Mammary epithelial cell (primary cell): ENCODE measurements at places on chromosomes 7 and 10.

GRCh38 chr7:26051021-26051420 is 101.0 kb upstream of the NFE2L3 start:
- DNase-seq = no peak

GRCh38 chr7:48154792-48155413 is 16.4 kb upstream of the ABCA13 start:
- DNase-seq = peak; percentile 38

DNA sequence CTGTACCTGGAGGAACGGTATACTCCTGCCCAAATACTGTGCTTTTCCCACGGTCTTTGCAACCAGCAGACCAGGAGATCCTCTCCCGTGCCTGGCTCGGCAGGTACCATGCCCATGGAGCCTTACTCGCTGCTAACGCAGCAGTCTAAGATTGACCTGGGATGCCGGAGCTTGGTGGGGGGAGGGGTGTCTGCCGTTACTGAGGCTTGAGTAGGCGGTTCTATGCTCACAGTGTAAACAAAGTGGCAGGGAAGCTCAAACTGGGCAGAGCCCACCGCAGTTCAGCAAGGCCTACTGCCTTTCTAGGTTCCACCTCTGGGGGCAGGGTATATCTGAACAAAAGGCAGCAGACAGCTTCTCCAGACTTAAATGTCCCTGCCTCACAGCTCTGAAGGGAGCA is 22.7 kb downstream of the VPS41 start:
- DNase-seq = no peak

DNA sequence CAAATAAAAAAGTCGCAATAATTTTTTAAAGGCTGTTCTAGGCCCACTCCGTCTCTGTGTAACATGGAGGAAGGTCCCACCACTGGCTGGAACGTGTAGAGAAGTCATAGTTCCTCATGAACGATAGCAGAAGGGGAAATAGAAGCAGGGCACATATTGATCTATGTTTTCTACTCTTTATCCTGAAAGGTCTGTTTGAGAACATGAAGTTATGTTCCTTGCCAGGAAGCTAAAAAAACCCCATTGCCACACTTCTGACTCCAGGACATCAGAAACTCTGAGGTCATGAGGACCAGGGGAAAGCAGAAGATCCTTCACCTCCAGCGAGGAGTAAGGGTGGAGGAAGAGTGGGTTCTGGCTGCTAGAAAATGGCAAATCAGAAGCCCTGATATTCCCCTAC is 10.8 kb downstream of the ANKRD22 start:
- DNase-seq = no peak

- no peak for DNase-seq
Observed at GRCh38 chr10:6296828-6297251, 94.1 kb downstream of the PFKFB3 start.

DNA sequence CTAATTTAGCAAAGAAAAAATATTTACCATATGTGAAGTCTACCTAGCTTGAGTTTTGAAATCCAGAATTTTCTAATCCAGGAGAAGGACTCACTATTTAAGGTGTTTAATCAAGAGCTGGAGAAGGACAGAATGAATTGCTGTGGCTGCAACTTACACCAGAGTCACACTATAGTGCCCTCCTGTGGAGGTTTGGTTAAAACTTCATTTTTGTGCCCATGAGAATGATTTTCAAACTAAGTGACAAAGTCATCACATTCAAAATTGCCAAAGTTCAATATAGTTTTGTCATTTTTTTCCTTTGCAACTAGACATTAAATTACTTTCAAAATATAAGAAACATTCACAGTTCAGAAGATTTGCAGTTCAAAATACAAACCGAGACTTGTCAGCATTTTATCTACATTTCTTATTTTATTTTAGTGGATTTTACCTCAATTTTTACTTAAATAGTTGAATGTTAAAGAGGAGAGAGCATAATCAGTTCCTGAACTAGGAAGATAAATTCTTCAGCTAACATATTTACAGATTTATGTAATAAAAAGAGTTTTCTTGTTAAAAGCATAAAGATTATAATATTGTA is 70.7 kb downstream of the CABCOCO1 start:
- DNase-seq = peak; percentile 19

GRCh38 chr10:17029581-17030271 is 99.9 kb downstream of the CUBN start:
- peak; percentile 65 for DNase-seq

- DNase-seq = peak; percentile 50
Observed at GRCh38 chr7:24827027-24827426, 69.8 kb upstream of the GSDME start.

DNA sequence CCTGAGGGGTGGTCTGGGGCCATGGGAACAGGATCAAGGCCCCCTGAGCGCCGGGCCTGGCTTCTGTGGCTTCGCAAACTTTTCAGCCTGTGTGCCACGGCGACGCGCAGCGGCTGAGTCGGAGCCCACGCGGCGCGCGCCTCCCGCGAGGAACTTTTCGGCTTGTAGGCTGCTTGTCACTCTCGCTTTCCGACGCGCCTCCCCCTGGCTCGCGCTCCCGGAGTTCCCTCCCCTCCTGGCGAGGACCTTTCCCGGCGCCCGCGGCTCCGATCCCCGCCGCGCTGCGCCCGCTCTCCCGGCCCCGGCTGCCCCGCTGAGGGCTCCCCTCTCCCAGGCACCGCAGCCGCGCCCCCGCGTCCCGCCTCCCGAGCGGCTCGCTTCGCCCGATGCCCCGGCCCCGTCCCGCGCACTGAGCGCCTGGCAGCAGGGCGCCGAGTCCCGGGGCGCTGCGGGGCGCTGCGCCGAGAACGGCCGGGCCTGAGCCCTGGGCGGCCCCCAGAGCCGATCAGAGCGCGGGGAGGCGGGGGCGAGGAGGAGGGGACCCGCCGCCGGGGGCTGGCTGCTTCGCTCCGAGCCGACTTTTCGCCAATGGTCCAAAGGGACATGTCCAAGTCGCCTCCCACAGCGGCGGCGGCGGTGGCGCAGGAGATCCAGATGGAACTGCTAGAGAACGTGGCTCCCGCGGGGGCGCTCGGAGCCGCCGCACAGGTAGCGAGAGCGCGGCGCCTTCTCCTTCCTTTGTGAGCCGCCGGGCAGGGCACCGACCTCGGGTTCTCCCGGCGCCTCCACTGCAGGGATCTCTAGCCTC is at the start of gene CACNB2:
CACNB2 (plus strand) TSS at position 276 of the 808 bp plus-strand sequence.
- peak; percentile 13 for DNase-seq

GRCh38 chr7:127897704-127898454 is 133.4 kb downstream of the LRRC4 start:
- peak; percentile 41 for DNase-seq

GRCh38 chr10:119087271-119087882 is 6.8 kb upstream of the EIF3A start:
- DNase-seq = peak; percentile 71

DNA sequence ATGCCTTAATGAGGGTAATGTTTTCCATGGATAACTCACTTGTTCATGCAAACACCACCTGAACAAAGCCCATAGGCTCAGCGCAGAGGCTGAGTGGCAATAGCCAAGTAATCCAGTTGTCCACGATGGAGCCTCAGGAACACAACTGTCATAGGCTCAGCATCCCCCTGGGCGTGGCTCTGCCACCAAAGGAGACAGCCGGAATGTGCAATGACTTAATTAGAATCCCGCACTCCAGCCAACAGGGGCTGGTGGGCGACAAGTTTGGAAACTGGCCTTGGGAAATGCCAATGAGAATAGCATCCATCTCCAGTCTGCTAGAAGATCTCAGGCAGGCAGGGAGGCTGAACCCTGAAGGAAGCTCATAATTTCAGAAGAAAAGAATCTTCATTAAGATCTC is 411.7 kb upstream of the NRP1 start:
- DNase-seq = no peak

GRCh38 chr7:42473099-42473498 is 236.1 kb upstream of the GLI3 start:
- DNase-seq = no peak

DNA sequence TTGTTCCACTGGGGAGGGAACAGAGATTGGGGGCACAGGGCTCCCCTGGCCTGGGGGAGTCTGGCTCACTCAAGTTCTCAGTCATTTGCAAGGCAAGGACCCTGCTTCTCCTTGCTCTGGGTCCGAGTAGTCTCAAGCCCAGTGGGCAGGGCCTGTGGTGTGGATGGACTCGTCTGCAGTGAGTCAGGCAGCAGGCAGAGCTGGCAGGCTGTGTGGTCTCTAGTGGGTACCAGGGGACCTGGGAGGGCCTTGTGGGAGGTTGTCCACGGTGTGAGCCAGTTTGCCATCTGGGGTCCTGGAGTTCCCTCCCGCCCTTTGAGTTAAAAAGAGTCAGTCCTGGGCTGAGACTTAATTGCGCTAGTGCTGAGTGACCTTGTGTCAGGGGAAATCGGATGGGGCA is 8.8 kb upstream of the SH2D4B start:
- no peak for DNase-seq

- DNase-seq = peak; percentile 32
Observed at GRCh38 chr7:376306-377079, 86.5 kb downstream of the FOXL3 start.

DNA sequence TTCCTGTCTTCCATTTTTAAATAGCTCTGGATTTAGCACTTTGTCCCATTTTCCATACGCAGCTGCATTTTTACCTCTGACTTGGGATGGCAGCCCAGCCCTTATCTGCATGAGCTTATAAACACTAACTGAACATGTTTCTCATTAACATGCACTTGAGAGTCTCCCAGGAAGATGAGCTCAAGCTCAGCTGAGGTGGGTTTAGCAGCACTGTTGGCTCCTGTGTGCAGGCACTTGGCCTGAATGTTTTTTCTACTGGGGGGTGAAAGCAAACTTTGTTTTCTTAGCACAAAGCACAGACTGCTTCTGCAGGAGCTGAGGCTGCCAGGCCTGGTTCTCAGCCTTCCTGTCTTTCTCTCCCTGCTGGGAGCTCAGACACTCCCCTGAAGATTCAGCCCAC is 1093.6 kb upstream of the AUTS2 start:
- DNase-seq = no peak

GRCh38 chr7:151851782-151852181 is 25.1 kb downstream of the PRKAG2 start:
- no peak for DNase-seq

DNA sequence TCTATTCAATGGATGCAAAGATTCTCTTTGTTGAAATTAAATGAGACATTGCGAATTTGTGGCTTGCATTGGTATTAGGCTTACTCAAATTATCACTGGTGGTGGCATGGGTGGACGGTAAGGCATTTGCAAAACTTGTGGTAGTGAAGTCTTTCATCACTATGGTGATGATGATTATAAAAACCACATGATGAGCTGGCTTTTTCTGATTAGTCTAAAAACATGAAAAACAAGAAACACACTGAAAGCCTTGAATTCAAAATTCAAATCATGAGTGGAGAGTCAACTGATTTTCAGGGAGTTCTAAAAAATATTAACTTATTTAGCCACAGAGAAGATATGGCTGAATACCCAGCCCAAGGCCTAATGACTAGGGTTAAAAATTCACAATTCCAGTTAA is 99.8 kb upstream of the HGF start:
- no peak for DNase-seq

DNA sequence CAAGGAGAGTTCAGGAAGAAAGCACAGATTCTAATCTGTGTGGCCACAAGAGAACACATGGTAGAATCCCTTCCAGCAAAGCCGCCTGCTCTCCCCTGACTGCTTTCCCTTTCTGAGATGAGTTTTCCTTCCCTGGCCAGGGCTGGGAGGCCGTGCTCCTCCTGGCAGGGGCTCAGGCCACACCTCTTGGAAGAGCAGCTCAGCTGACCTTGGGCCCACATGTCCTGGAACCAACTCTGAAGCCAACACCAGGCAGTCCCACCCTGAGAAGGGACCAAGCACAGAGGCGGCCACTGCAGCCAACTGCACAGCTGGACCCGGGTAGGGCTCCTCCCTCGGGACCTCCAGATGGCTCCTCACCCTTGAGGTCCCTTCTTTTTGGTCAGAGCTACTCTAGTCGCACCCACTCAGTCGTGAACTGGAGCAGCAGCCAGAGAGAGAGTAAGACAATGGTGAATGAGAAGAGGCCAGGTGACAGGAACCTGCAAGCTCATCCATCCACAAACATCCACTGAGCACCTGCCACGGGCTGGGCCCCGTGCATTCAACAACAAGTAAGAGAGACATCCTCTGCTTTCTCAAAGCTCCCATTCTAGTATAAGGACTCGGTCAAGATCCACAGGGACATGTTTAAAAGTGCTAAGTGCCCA is 40.3 kb downstream of the FAM53B start:
- no peak for DNase-seq

- DNase-seq = no peak
Observed at GRCh38 chr7:36750451-36750850, 26.2 kb upstream of the AOAH start.

GRCh38 chr10:3249307-3249889 is 76.8 kb upstream of the PITRM1 start:
- no peak for DNase-seq
